ENCODE measurements at places on chromosomes 6 and 20.

DNA sequence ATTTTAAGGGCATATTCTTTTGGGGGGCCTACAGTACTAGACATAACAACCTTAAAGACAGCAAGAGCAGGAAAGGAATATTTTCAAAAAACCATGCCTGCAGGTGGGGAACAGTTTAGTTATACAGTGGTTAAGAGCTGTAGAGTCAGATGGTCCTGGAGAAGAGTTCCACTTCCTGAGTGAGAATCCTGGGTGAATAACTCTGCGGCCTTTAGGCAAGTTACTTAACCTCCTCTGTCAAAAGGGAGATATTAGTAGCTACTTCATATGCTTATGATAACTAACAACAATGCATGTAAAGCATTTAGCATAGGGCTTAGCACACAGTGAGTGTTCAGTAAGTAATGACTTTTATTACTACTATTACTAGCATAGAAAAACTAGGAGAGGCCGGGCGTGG lies 119.2 kb upstream of the TAB2 start:
- no peak for DNase-seq

DNA sequence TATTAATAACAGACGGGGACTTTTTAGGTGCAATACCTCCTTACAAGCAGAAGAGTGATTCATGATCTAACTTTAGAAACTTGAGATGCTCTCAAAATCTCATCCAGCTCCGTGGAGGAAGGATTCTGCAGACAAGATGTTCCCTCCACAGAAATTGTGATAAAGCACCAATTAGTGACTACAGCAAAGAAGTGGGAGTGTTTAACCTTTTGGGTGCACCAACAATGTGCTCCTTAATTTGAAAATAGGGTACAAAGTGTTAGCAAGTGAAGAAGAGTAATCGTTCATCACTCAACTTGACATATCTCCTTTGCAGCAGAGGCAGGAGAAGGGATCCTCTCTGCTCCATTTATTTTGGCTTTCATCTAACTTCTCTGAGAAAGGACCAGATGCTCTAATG lies 22.8 kb upstream of the SCP2D1 start:
- DNase-seq, result no peak

- no peak for DNase-seq
Observed at GRCh38 chr20:58103961-58104360, 124.5 kb downstream of the ANKRD60 start.

DNA sequence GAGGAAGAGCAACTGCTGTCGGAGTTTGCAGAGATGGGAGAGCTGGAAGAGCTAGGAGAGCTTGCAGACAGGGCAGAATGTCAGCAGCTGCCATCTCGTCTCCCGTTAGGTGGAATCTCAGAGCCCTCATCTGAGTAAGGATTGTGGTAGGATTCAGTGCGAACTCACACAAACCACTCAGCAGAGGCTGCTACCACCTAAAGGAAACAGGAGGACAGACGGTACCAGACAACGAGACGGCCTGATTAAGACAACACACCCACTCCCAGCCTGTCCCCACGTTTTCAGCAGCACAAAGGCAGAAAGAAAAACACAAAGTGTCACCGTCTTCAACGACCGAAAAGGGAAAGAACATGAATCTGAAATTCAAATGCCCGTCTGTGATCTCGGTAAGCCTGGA lies 4.1 kb downstream of the LEMD2 start:
- DNase-seq, result no peak

DNA sequence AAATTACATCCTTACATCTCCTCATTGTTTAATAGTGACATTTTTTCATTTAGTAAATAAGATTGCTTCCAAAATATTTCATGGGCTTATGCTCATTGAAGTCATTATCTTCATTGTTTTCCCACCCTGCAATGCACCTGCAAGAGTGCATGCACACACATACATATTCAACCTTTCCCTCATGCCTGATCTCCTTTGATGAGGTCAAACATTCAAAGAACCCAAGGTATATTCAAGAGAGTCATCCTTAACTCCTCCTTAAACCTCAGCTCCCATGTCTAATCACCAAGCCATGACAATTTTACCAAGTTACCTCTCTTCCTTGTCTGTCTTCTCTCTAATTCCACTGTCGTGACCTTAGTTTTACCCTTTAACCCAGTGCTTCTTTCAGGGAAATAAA lies 56.5 kb downstream of the HIVEP2 start:
- DNase-seq, result no peak
